Lung (tissue), 17 donors: ENCODE measurements at places on chromosomes 3 and 15. TPM values are rescaled to one million over a fixed set of nuclear protein-coding genes. Genes with fewer than 3 reads are reported as not detected.

EPHB1 gene
- 0.30 TPM for polyA plus RNA-seq

P3H2 gene
- 18.6 TPM for polyA plus RNA-seq

IGSF10 gene
- polyA plus RNA-seq = 25.1 TPM

RYR3 gene
- polyA plus RNA-seq = 0.24 TPM

AADACL2 gene
- not detected for polyA plus RNA-seq

SCAMP5 gene
- polyA plus RNA-seq = 0.94 TPM

IREB2 gene
- polyA plus RNA-seq = 9.8 TPM

MASP1 gene
- polyA plus RNA-seq = 0.47 TPM

NUDT16 gene
- 37.0 TPM for polyA plus RNA-seq

CPNE4 gene
- 0.02 TPM for polyA plus RNA-seq

CD86 gene
- polyA plus RNA-seq = 10.5 TPM

UTS2B gene
- polyA plus RNA-seq = 0.20 TPM

ZBBX gene
- polyA plus RNA-seq = 11.3 TPM

SCN5A gene
- 0.06 TPM for polyA plus RNA-seq

PTPN9 gene
- polyA plus RNA-seq = 7.1 TPM

CPN2 gene
- not detected for polyA plus RNA-seq

ATP8B4 gene
- polyA plus RNA-seq = 2.4 TPM

SNTN gene
- 23.2 TPM for polyA plus RNA-seq

STRC gene
- polyA plus RNA-seq = 0.28 TPM

SCN11A gene
- polyA plus RNA-seq = 0.06 TPM

CP gene
- 47.2 TPM for polyA plus RNA-seq

CD200 gene
- polyA plus RNA-seq = 6.4 TPM

SLC12A1 gene
- polyA plus RNA-seq = not detected

HEG1 gene
- polyA plus RNA-seq = 18.0 TPM

GUCA1C gene
- polyA plus RNA-seq = not detected
